ENCODE measurements at places on chromosomes 12 and 14.
A peak's percentile ranks its signal among the peaks of the same experiment; 100 is the strongest.

- H3K27me3 ChIP-seq: no peaks in the 10 kb centered on the region
- no peak overlapping the region for H3K27ac ChIP-seq
- peaks cover 62% of the 10 kb centered on the region for H3K36me3 ChIP-seq
- DNase-seq: no peak
- H3K4me1 ChIP-seq: peaks cover 49% of the 10 kb centered on the region
Measured at GRCh38 chr12:11794751-11795150, 145.3 kb downstream of the ETV6 start.

DNA sequence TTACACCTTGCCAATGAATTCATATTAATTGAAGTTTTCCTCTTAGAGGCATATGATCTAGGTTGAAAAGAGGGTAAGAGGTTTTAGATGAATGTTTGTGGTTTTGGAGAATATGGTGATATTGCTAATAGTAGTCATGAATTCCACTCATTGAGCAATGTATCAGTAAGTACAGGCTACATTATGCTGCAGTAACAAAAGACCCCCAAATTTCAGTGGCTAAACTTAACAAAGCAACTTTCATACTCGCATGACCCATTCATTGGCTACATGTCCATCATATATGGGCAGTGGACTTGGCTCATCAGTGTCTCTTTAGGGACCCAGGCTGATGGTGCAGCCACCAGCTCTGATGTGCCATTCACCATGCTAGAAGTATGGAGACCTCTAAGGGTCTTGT lies 196.6 kb upstream of the MYL2 start:
- H3K27me3 ChIP-seq: peaks cover 5% of the 10 kb centered on the region
- DNase-seq: no peak
- H3K4me1 ChIP-seq: no peaks in the 10 kb centered on the region
- H3K4me3 ChIP-seq: no peak overlapping the region
- no peaks in the 10 kb centered on the region for H3K36me3 ChIP-seq

DNA sequence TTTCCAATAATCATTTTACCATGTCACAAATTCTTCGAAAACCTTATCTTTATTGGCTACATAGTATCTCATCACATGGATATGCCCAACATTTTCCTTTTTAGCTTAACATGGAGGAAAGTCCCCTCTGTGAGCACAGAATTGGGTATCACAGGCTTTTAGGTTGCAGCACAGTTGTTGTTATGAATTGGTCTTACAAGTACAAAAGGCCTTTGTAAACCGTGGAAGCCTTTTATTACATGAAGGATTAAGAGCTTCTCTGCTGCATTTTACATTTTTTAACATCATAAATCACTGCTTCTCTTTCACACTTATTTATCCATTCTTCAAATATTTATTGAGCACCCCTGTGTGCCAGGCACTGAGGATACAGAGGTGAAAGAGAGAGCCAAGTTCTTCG lies 26.2 kb downstream of the UBE3B start:
- H3K4me3 ChIP-seq: no peak overlapping the region
- H3K36me3 ChIP-seq: peaks cover 31% of the 10 kb centered on the region
- no peaks in the 10 kb centered on the region for H3K27me3 ChIP-seq
- no peak for DNase-seq
- no peak overlapping the region for H3K27ac ChIP-seq

- no peak for DNase-seq
- H3K27ac ChIP-seq: no peak overlapping the region
- H3K4me1 ChIP-seq: no peaks in the 10 kb centered on the region
- H3K36me3 ChIP-seq: peaks cover 20% of the 10 kb centered on the region
Measured at GRCh38 chr14:50290306-50290705, 21.7 kb downstream of the L2HGDH start.

DNA sequence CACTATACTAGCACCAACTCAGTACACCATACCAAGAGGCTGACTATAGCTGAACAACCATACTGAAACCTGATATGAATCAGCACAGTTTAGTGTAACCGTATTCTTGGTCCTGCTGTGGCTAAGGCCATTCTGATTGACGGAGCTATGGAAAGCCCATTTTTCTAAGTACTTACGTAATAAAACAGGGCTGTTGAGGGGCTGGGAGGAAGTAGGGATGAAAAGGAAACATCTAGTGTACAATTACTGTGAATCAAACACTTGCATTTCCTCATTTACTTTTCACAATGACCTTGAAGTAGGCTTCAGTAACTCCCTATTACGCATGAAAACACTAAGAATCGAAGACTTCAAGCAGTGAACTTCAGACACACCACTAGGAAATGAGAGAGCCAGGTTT lies 198.2 kb downstream of the BTG1 start:
- no peaks in the 10 kb centered on the region for H3K27me3 ChIP-seq
- DNase-seq: no peak
- H3K4me3 ChIP-seq: no peak overlapping the region

DNA sequence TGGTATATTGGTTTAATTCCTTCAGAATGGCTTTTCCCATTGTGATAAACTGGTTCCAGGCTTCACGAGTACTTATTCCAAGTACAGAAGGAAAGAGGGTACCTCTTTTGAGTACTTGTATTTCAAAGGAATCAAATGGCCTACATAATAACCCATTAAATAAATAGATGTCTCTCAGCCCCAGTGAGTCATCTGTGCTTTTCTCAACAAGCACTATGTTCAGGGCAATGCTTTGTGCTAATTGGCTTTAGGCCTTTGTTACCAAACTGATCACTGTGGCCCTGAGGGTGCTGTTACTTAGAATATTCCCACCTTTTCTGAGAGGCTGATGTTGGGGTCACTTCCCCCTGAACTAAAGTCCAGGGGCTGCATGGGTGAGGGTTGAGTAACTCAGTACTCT lies 107.1 kb downstream of the LRRK2 start:
- H3K27ac ChIP-seq: no peak overlapping the region
- H3K27me3 ChIP-seq: no peaks in the 10 kb centered on the region
- no peaks in the 10 kb centered on the region for H3K36me3 ChIP-seq
- no peak overlapping the region for H3K4me3 ChIP-seq

GRCh38 chr12:7844116-7844515 lies 28.6 kb downstream of the SLC2A14 start:
- no peak overlapping the region for H3K4me3 ChIP-seq
- H3K36me3 ChIP-seq: peaks cover 2% of the 10 kb centered on the region
- peaks cover 6% of the 10 kb centered on the region for H3K4me1 ChIP-seq
- DNase-seq: no peak
- H3K27ac ChIP-seq: no peak overlapping the region
- peaks cover 9% of the 10 kb centered on the region for H3K27me3 ChIP-seq

- H3K36me3 ChIP-seq: no peaks in the 10 kb centered on the region
- no peak overlapping the region for H3K4me3 ChIP-seq
- no peak overlapping the region for H3K27ac ChIP-seq
- H3K4me1 ChIP-seq: no peaks in the 10 kb centered on the region
- H3K27me3 ChIP-seq: peaks cover 2% of the 10 kb centered on the region
- DNase-seq: no peak
Measured at GRCh38 chr14:54137614-54137961, 181.0 kb upstream of the BMP4 start.

DNA sequence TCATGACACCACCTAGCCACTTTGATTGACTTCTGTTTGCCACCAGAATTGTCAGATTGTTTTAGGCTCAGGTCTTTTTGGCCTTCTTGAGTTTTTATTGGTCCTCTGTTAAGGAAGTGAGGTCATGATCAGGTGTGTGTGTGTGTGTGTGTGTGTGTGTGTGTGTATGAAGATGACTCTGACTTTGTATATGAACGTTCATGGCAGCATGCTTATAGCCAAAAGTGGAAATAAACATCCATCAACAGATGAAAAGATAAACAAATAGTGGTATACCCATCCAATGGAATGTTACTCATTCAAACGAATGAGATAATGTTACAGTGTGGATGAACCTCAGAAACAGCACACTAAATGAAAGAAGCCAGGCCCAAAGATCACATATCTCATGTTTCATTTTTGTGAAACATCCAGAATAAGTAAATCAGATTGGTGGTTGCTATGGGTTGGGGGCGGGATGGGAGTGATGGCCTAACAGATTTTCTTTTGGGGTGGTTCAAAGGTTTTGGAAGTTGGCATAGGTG lies 258.6 kb downstream of the KTN1 start:
- H3K36me3 ChIP-seq: no peaks in the 10 kb centered on the region
- H3K4me3 ChIP-seq: no peak overlapping the region
- DNase-seq: no peak

DNA sequence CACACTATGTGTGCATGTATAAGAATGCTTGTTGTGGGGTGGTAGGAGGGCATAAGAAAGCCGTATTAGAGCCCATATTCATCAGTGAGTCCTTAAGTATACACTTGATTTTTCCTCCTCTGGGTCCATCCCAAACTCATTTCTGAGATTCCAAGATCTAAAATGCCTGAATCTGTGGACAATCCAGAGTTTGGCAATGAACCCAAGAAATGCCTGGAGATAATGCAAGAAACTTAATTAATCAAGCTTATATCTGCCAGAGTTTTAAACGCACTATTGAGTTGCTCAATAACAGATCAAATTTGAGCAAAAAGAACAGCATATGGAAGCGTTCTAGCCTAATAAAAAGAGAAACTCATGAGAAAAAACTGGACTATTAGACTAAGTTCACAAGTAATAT lies 143.4 kb upstream of the NAV3 start:
- H3K27me3 ChIP-seq: no peaks in the 10 kb centered on the region
- H3K36me3 ChIP-seq: no peaks in the 10 kb centered on the region
- DNase-seq: no peak
- H3K4me3 ChIP-seq: no peak overlapping the region
- H3K4me1 ChIP-seq: no peaks in the 10 kb centered on the region
- H3K27ac ChIP-seq: no peak overlapping the region

GRCh38 chr14:77543637-77544334 lies 45.2 kb upstream of the ISM2 start:
- peaks cover 9% of the 10 kb centered on the region for H3K4me1 ChIP-seq
- H3K36me3 ChIP-seq: peaks cover 29% of the 10 kb centered on the region
- no peak for DNase-seq
- H3K27me3 ChIP-seq: no peaks in the 10 kb centered on the region

GRCh38 chr12:20050221-20050620 lies 318.1 kb upstream of the PDE3A start:
- no peak for DNase-seq
- H3K4me3 ChIP-seq: no peak overlapping the region
- no peak overlapping the region for H3K27ac ChIP-seq
- H3K4me1 ChIP-seq: no peaks in the 10 kb centered on the region
- H3K27me3 ChIP-seq: no peaks in the 10 kb centered on the region
- H3K36me3 ChIP-seq: no peaks in the 10 kb centered on the region

GRCh38 chr12:25590011-25590721 lies 37.1 kb upstream of the LMNTD1 start:
- H3K27ac ChIP-seq: peak overlapping the region; percentile 72
- no peaks in the 10 kb centered on the region for H3K27me3 ChIP-seq
- peaks cover 17% of the 10 kb centered on the region for H3K36me3 ChIP-seq
- peaks cover 40% of the 10 kb centered on the region for H3K4me1 ChIP-seq

DNA sequence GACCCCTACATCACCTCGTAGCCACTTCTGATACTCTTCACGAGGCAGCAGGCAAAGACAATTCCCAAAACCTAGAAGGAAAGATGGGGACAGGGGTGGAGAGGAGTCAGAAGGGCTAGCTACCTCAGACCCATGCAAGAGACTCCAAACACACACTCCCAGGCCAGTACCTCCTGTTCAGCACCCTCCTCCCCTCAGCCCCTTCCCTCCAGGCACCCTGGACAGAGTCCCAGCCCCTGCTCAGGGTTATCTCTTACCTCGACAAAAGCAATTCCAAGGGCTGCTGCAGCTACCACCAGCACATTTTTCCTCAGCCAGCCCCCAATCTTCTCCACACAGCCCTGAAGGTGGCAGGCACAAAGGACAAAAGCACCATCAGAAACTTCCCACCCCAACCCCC lies 3.3 kb downstream of the CD63 start:
- no peak for DNase-seq
- peaks cover 29% of the 10 kb centered on the region for H3K36me3 ChIP-seq
- no peak overlapping the region for H3K4me3 ChIP-seq

DNA sequence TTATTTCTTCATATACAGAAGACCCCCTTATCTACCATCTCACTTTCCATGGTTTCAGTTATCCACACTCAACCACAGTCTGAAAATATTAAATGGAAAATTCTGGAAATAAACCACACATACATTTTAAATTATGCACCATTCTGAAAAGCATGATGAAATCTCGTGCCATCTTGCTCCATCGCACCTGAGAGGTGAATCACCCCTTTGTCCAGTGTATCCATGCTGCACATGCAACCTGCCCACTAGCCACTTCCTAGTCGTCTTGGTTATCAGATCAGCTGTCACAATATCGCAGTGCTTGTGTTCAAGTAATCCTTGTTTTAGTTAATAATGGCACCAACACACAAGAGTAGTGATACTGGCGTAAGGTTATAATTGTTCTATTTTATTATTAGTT lies 145.7 kb downstream of the C12orf42 start:
- H3K4me3 ChIP-seq: no peak overlapping the region
- peaks cover 9% of the 10 kb centered on the region for H3K4me1 ChIP-seq
- H3K27me3 ChIP-seq: no peaks in the 10 kb centered on the region

GRCh38 chr14:68135028-68135427 lies 315.4 kb downstream of the RAD51B start:
- DNase-seq: no peak
- no peaks in the 10 kb centered on the region for H3K27me3 ChIP-seq
- H3K4me1 ChIP-seq: peaks cover 2% of the 10 kb centered on the region
- H3K4me3 ChIP-seq: no peak overlapping the region
- H3K36me3 ChIP-seq: no peaks in the 10 kb centered on the region

DNA sequence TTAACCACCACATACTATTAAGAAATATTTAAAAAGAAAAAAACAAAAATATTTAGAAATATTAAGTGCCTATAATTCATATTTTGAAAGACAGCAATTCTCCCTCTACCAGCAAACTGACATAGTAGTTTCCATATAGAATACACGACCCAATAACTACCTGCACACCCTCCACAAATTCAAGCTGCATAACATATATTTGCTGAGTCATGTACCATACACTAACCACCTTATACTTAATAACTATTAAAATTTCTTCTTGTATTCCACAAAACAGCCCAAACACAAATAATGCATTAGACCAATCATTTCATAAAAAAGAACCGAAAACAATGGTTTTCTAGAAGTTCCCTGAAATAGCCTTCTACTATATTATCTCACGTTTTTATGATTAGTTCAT lies 21.7 kb downstream of the GTF2A1 start:
- DNase-seq: no peak
- peaks cover 54% of the 10 kb centered on the region for H3K36me3 ChIP-seq
- no peaks in the 10 kb centered on the region for H3K27me3 ChIP-seq
- no peak overlapping the region for H3K27ac ChIP-seq

GRCh38 chr14:20381341-20381740 lies 32.0 kb downstream of the TEP1 start:
- no peaks in the 10 kb centered on the region for H3K27me3 ChIP-seq
- DNase-seq: no peak
- H3K4me3 ChIP-seq: no peak overlapping the region
- H3K36me3 ChIP-seq: peaks cover 75% of the 10 kb centered on the region
- no peak overlapping the region for H3K27ac ChIP-seq
- no peaks in the 10 kb centered on the region for H3K4me1 ChIP-seq
